ENCODE measurements at places on chromosomes 6 and 20.

GRCh38 chr6:111725446-111726112 is 119.9 kb upstream of the TRAF3IP2 start:
- DNase-seq = no peak

DNA sequence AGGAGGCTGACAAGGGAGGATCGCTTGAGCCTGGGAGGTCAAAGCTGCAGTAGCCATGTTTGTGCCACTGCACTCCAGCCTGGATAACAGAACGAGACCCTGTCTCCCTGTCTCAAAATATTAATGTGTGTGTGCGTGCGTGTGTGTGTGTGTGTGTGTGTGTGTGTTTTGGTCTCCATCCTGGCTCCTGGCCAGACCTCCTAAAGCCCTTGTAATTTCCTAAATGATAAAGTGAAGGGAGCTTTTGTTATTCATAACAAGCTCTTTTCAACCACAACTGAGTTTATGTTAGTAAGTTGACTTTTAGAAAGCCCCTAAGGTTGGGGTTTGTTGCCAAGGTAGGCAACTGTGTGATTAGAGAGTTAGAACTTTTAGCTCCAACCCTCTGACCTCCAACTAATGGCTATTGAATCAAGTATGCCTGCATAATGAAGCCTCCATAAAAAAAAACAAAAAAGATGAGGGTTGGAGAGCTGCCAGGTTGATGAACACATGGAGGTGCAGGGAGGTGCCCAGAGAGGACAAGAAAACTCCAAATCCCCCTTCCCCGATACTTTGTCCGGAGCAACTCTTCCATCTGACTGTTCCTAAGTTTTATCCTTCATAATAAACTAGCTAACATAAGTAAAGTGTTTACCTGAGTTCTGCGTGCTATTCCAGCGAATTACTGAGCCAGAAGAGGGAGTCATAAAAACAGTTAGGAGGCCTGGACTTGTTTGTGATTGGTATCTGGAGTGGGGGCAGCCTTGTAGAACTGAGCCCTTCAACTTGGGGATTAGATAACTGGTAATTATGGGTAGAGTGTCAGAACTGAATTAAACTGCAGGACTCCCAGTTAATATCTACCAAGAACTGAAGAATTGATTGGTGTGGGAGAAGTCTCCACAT is 5.3 kb upstream of the AIF1 start:
- DNase-seq = no peak

DNA sequence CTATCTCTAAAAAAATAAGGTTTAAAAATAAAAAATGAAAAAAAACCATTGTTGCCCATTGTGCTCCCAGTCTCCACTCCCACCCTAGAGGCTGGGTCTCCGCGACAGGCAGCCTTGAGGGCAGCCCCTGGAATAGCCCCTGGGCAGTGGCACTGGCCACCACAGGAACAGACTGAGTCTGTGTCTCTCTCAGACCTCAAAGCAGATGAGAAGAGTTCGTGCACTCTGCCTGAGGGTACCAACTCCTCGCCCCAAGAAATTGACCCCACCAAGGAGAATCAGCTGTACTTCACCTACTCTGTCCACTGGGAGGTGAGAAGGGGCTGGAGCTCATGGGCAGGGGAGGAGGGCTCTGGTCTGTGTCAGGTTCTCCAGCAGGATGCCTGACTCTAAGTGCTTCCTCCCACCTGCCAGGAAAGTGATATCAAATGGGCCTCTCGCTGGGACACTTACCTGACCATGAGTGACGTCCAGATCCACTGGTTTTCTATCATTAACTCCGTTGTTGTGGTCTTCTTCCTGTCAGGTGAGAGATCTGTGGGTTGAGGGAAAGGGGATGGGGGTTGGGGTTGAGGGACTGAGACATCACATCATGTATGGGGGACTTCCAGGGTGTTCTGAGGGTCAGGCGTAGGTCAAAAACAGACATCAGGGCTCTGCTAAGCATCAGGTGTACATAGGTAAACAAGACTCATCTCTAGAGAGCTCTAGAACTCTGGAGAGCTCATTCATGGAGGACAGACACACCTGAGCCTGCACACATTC is 35.6 kb downstream of the TM9SF4 start:
- peak; percentile 26 for DNase-seq

DNA sequence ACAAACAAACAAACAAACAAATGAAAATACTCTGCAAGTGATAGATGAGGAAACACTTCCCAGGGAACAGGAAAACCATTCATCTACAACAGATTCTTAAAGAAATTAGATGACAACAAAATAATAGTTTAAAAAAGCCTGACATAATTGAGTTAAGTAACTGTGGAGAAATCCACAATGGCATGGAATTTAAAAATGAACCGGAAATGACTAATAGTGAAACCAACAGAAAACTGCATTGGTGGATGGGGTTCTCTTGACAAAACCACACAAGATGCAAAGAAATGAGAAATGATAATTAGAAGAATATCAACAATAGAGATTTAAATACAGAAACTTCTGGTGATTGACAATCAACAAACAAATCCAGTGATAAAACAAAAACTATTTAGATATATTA is 785.6 kb downstream of the QKI start:
- DNase-seq = no peak

GRCh38 chr20:10524643-10525042 is 89.5 kb downstream of the SLX4IP start:
- no peak for DNase-seq

- DNase-seq = no peak
Measured at GRCh38 chr6:98836025-98836961, 1.9 kb downstream of the POU3F2 start.

- DNase-seq = no peak
Measured at GRCh38 chr6:81331526-81331925, 421.0 kb downstream of the TENT5A start.

- DNase-seq = no peak
Measured at GRCh38 chr6:8750627-8751026, 315.3 kb upstream of the SLC35B3 start.

GRCh38 chr20:31675828-31676608 is 38.3 kb downstream of the COX4I2 start:
- DNase-seq = no peak

DNA sequence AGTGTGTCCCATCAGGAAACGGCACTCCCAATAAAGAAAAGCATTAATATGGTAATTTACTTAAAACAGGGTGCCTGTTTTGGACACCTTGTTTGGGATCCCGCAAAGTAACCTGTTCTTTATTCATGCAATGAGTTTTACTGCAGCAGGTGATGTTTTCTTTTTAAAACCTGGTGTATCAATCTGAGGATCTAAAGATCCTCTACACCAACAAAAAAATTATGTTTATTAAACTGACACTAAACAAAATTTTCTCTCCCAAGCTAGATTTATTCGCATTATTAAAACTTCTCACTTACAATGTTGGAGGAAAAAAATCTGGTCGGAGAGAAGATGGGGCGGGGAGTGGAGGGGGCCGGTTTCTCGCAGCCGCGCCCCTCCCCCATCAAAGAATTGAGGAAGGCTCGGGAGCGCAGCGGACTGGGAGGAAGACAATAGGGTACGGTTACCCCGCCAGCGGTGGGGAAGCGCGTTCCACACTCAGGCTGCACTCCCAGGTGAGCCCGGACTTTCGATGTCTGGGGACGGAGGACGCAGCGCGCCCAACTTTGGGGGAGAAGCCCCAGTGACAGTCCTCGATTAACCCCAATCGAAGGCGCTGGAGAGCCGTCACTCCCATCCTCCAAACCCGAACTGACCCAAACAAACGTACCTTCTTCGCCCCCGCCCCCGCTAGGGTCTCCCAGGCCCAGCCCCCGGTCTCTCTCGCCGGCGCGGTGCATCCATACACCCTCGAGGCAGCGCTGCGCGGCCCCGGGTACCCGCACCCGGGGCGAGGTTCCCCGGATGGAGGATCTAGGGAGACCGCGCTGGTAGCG is 1.3 kb downstream of the CD24 start:
- DNase-seq = peak; percentile 58

- no peak for DNase-seq
Measured at GRCh38 chr20:29297411-29298270, 1959.8 kb upstream of the DEFB115 start.

GRCh38 chr6:53699462-53699861 is 33.9 kb upstream of the KLHL31 start:
- DNase-seq = no peak

DNA sequence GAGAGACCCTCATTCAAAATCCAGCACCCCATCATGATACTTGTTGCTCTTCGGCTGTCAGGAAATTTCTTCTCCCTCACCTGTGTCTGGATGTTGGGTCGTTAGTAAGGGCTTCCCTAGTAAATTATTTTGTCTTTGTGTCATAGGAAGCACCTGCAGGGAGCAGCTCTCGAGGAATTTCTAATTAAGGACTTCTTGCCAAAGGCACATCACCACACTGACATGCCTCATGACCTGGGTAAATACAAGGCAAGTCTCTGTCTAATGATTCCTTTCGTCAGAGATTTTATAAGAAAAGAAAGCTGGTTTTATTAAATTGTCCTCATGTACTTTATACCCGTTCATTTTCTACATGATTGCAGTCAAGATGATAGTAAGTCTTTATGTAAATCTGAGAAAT is at the start of gene NOX3:
NOX3 (minus strand) TSS at position 74 of the 400 bp plus-strand sequence; CDS start at position 35, 39 bp downstream.
- DNase-seq = no peak

DNA sequence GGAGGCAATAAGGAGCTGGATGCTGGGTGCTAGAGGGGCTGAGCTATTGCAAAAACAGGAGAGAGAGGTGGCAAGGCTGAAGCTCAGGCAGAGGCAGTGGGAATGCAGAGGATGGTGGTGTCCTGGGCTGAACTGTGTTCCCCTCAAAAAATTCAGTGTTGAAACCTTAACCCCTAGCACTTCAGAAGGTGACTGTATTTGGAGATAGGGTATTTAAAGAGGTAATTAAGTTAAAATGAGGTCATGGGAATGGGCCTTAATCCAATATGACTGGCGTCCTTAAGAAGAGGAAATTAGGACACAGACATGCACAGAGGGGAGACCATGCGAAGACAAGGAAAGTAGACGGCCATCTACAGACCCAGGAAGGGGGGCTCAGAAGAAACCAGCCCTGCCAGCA is 11.5 kb upstream of the MMP9 start:
- DNase-seq = no peak

DNA sequence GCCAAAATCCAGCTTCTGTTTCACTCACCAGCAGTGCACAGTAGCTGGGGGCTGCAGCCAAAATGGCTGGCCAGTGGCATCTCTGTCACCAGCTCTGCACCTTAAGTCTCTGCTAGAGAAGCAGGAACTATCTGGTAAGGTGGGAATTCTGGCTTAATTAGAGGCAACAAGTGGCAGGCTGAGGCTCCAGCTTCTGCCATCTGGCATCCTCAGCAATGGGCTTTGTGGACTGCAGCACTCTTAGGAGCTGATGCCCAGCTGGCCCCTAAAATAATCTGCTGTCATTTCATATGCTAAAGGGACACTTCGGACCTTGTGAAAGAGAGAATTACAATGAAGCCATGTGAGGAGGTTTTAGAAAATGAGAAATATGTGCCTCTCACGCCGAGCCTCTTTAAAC is 4.6 kb upstream of the CLDN20 start:
- no peak for DNase-seq

DNA sequence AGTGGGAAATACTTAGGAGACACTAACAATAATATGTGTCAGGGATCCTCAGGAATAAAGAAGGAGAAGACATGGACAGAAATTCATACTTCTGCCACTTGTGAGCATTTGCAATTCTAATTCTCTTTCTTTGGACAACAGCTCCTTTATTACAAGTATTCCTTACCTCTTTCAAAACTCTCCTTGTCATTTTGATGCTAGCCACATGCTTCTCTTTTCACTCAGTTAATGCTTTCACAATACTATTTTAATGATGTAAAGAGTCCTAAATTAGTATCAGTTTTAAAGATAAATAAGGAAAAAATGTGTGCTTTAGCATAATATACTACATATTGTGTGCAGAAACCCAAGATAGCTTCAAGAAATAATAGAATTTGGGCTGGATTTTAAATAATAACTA is 62.5 kb downstream of the AHI1 start:
- no peak for DNase-seq

- no peak for DNase-seq
Measured at GRCh38 chr6:79707621-79708020, 76.5 kb downstream of the SH3BGRL2 start.

All from islet precursor cell (in vitro differentiated cells).